ENCODE measurements at places on chromosomes 1 and 21. TPM values are rescaled to one million over a fixed set of nuclear protein-coding genes. Genes with fewer than 3 reads are reported as not detected.

- no peaks in the 10 kb centered on the region for H3K36me3 ChIP-seq
- peaks cover 8% of the 10 kb centered on the region for H3K27me3 ChIP-seq
- H3K4me1 ChIP-seq, result no peaks in the 10 kb centered on the region
- no peak overlapping the region for H3K27ac ChIP-seq
- H3K4me3 ChIP-seq, result no peak overlapping the region
- DNase-seq, result no peak
Observed at GRCh38 chr1:201332021-201332420, 45.5 kb downstream of the TNNT2 start.

DNA sequence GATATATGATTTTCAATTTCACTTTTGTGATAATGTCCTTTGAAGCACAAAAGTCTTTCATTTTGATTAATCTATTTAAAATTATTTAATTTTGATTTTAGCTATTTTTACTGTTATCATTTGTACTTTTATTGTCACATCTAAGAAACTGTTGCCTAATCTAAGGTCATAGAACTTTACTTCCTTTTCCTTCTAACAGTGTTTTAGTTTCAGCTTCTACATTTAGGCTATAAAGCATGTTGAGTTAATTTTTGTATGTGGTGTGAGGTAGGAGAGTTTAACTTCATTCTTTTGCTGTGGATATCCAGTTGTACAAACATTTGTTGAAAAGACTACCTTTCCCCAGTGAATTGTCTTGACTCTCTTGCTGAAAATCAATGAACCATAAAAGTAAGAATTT is 204.5 kb downstream of the TM2D1 start:
- H3K27me3 ChIP-seq, result peaks cover 29% of the 10 kb centered on the region
- H3K4me3 ChIP-seq, result no peak overlapping the region
- H3K4me1 ChIP-seq, result peaks cover 2% of the 10 kb centered on the region
- H3K36me3 ChIP-seq, result no peaks in the 10 kb centered on the region
- H3K27ac ChIP-seq, result no peak overlapping the region
- DNase-seq, result no peak

DNA sequence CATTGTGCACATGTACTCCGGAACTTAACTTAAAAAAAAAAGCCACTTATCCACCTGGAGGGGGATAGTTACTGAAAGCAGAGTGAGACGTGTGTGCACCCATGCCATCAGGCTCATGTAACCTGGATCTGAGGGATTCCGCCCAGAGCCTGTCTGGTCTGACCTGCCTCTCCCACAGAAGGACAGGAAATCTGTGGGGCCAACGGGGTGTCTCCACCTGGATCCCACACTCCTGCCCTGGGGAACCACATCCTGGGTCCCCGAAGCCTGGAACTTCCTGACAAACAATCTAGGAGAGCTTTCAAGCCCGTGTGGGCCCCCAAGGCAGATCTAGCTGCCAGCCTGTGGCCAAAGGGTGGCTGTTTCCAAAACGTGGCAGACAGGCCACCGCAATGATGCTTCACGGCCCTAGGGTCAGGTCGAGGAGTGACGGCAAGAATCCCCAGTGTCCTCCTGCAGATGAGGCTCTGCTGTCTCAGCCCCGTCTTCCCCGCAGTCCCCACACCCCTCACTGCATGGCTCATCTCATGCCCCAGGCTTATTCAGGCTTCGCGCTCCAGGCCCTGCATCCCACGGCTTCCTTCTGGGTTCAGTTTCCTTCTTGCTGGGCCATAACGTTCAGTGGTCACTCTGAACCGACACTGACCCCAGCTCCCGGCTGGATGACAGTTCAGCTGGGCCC is 21.0 kb upstream of the PCBP3 start:
- no peak for DNase-seq
- H3K36me3 ChIP-seq, result no peaks in the 10 kb centered on the region
- no peak overlapping the region for H3K27ac ChIP-seq
- no peaks in the 10 kb centered on the region for H3K4me1 ChIP-seq
- H3K27me3 ChIP-seq, result peaks cover 12% of the 10 kb centered on the region
- no peak overlapping the region for H3K4me3 ChIP-seq

SH2D1B gene
- total RNA-seq, result not detected

RIPPLY3 gene
- total RNA-seq, result not detected

AUNIP gene
- 4.8 TPM for total RNA-seq

Measured in activated naive CD8-positive, alpha-beta T cell treated with anti-CD3 and anti-CD28 coated beads, Interleukin-2, amount 10 ng/mL, durations not matched to agents 7 days and 5 days (primary cell).